ENCODE measurements at places on chromosomes 11 and 22.
A peak's percentile ranks its signal among the peaks of the same experiment; 100 is the strongest.

- DNase-seq, result no peak
Measured at GRCh38 chr22:50083462-50084079, 1.7 kb downstream of the MLC1 start.

DNA sequence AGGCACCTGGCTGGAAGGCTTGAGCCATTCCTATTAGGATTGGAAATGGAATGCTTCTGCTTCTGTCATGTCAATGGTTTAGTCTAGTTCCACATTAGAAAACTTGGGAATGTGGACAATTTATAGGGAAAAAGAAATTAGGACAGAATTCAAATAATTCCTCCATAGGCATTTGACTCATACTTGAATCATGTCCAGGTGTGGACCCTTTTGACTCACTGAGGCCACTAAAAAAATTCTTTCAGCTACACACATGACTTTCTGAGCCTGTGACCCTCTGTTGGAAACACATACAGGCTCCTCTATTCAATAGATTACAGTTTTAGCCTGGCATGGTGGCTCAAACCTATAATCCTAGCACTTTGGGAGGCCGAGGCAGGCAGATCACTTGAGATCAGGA, 100.5 kb downstream of the RASSF10 start:
- no peak for DNase-seq

GRCh38 chr11:72331761-72332160, 87.8 kb upstream of the PHOX2A start:
- no peak for DNase-seq

- peak; percentile 59 for DNase-seq
Measured at GRCh38 chr11:120344302-120345004, 8.2 kb downstream of the ARHGEF12 start.

DNA sequence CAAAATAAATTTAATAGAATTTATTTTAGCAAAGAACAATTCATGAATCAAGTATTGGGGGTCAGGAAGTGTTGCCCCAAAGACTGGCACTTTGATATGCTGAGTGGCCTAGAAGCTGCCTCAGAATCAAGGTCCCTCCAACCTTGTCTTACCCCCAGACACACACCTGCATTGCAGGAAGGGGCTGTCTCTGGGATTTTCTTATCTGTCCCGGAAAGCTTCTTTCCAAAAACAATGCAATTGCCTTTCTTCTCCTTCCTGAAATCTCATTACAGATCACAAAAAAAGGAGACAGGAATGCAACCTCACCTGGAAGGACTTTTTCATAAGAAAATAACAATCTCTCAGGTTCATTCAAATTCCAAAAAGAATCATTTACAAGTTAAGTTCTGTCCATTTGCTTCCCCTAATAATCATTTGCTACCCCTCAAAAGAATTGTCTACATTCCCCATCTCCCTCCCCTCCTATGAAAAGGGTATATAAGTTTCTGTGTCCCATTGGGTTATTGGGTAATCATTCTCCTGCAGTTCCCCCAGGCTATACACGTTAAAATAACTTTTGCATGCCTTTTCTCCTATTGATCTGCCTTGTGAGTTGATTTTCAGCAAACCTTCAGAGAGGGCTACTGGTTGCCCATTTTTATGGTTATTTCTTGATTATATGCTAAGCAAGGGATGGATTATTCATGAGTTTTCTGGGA, 21.3 kb downstream of the OR10A6 start:
- no peak for DNase-seq
